ENCODE measurements at places on chromosomes 7 and 10.
A peak's percentile ranks its signal among the peaks of the same experiment; 100 is the strongest.

- no peak for DNase-seq
These were observed 27.1 kb downstream of the PCGF5 start for GRCh38 chr10:91247360-91248111.

DNA sequence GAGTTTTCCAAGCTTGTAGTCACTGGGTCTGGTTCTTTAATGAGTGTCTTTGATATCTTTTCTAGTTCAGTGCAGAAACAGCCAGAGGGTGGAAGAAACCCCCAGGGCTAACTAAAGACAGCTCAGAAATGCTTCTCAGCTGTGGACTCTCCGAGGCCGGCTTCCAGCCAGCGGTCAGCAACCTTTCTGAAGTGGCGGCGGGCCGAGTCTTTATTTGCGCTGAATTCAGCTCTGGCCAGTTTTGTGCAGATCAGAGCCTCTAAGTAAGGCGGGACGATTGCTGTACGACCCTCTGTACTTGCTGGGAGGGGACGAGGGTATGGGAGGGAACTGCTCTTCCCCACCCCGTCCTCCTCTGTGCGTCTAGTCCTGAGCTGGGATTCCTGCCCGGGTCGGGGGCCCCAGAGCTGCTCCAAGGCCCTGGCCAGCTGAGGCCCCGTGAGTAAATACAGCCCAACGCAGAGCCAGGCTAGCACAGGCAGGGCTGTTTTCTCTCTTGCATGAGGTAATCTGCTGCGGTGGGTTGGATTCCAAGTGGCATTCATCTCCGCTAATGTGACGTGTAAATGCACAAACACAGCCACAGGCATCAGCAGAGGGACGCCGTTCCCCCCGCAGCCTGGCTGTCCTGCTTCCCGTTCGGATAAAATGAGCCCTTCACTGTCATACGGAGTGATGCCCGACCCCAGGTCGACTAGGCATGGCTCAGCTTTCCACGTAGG, 159.8 kb downstream of the PIP4K2A start:
- DNase-seq = no peak

DNA sequence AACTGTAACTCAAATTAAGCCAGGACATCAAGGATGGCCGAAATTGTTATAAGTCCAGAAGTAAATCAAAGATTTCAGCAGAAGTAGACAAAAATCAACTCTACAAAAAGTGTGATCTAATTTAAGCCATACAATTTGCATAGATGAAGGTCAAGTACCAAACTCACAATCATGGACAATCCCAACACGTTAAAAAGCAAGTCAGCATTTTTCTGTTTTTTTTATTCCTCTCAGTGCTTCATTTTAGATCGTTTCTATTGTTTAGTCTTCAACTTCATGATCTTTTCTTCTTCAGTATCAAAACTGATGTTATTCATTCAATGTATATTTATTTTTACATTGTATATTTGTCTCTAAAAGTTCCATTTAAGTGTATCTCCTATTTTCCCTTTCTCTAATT, 674.3 kb upstream of the PHF14 start:
- DNase-seq = no peak

GRCh38 chr7:77687100-77687746, 9.0 kb upstream of the RSBN1L start:
- no peak for DNase-seq

DNA sequence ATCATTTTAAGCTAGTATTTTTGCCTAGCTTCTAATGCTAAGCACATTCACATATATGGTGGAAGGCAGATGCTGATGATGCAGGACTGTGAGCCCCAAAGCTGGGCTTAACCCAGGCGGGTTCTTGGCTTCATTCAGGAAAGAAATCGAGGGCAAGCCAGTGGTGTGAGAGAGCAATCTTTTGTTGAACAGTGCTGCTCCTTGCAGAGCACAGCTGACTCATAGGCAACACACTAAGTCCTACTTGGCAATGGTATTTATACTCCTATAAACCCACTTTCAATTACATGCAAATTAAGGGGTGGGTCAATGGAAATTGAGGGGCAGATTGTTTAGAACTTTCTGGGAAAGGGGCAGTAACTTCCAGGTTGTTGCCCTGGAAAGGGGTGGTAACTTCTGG, 42.0 kb upstream of the CELF2 start:
- DNase-seq = no peak

DNA sequence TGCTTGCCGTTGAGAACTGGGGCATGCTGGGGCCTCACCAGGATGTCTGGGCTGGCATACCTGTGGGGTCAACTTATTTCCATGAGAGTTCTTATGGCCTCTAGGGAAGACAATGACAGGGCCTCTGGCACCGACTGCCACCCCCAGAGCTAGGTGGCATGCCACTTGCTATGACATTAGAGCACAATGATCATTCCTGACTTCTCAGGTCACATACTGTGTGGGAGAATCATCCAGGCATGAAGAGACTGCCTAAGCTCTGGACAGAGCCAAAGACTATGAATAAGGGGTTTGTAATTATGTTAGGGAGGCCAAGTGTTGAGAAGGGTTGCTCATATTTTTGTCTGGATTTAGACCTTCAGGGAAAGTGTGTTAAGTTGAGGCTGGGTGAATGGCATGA, 97.5 kb downstream of the PTPN20 start:
- DNase-seq = no peak

DNA sequence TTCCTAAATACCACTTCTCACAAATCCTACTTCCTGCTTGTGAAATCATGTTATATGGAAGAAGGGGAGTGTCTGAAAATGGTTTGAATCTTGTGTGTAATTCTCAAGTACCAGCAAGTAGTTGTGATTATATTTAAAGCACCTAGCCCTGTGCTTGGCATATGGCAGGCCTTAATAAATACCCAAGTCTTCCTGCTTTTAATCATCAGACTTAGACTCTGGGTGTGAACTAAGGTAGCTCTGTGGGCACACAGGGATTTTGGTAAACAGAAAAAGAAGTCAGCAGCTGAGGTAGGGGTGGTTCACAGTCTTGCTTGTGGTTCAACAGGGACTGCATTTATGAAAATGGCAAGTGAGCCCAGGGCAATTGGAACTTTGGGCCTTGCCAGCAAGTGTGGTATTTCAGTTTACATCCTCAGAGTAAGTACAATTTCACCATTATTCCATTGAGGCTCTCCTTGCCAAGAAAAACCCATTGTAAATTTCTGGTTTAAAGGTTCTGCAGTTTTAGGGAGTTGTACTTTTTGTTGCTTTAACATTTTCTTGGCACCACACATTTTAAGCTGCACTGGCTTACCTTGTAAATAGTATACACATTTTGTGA, 215.5 kb downstream of the AUTS2 start:
- DNase-seq = no peak

- DNase-seq = no peak
These were observed 1.2 kb upstream of the WNT2 start for GRCh38 chr7:117323851-117324711.

- DNase-seq = peak; percentile 70
These were observed 7.5 kb downstream of the SAR1A start for GRCh38 chr10:70162892-70163201.

- no peak for DNase-seq
These were observed 11.8 kb upstream of the COBL start for GRCh38 chr7:51328351-51328801.

GRCh38 chr7:12769444-12769843, 82.0 kb downstream of the ARL4A start:
- DNase-seq = no peak

GRCh38 chr10:128007971-128008370, 101.1 kb downstream of the PTPRE start:
- no peak for DNase-seq

GRCh38 chr7:30941582-30942323, 22.0 kb upstream of the GHRHR start:
- no peak for DNase-seq

DNA sequence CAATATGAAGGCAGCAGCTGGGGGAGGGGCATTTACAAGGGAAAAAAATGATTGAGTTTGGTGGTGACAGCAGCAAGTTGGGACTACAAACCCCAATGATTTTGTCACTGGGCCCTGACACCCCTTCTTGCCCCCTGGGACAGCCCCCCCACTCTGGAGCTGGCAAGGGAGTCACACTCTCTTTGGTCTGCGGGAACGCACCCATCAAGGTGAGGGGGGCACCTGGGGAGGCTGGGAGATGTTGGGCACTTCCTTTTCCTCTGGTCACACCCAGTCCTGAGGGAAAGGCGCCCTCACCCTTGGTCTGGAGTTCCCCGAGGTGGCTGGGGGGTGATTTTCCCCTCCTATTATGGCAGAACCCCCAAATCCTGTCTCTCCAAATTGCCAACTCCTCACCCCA, 24.4 kb downstream of the EPHB4 start:
- DNase-seq = no peak

DNA sequence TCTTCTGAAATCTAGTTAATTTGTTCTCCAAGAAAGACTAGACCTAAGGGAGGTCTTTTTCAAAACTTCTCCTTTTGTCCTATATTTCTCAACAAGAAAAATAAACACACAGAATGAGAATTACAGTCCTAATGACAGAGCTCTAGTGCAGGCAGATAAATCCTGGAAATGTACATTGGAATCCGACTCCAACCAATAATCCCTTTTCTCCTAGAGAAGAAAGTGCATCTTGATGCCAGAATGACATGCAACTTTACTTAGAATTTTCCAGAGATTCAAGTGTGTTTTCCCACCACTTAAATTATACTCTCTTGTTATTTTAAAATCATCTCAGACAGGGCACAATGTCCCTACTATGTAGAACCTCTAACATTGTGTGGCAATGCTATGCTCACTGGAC, 68.2 kb downstream of the MET start:
- no peak for DNase-seq

DNA sequence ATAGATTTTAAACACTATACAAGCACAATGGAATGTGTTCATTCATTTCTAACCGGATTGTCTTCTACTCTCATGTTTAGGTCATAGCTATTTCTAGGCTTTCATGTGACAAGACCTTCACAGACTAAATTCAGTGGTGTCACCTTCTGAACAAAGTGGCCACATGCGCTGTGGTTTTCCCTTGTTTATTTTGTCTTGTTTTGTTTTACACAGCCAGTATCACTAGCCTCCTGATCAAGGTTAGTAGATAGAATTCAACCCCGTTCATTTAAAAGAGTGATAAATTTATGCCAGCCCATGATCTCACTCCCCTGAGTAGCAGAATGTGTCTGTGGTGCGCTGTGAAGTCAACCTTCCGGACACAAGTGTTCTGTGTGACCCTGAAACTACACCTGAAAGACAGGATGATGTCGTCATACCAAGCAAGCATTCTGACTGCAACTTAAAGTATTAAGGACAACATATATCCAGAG, 209.1 kb downstream of the CREB5 start:
- DNase-seq = no peak

- no peak for DNase-seq
These were observed 51.2 kb downstream of the RAPGEF5 start for GRCh38 chr7:22305706-22306105.

DNA sequence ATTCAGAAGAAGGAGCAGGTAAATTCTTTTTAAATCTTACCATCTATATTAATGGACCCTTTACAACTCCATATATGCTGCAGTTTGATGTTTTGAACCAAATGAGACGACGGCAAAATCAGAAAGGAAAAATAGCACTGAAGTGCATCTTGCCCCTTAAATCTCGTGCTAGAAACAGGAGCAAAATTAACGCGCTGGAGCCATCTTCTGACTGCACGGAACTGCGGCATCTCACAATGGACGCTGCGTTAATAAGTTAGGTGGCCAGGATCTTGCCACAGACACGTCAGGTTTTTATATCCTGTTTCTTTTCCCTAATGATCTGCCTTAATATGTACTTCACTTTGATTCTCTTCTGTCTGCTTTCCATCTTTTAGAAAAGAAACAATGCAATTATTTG, 354.5 kb downstream of the TFEC start:
- no peak for DNase-seq

- DNase-seq = no peak
These were observed 47.8 kb downstream of the FAM20C start for GRCh38 chr7:240146-240676.

DNA sequence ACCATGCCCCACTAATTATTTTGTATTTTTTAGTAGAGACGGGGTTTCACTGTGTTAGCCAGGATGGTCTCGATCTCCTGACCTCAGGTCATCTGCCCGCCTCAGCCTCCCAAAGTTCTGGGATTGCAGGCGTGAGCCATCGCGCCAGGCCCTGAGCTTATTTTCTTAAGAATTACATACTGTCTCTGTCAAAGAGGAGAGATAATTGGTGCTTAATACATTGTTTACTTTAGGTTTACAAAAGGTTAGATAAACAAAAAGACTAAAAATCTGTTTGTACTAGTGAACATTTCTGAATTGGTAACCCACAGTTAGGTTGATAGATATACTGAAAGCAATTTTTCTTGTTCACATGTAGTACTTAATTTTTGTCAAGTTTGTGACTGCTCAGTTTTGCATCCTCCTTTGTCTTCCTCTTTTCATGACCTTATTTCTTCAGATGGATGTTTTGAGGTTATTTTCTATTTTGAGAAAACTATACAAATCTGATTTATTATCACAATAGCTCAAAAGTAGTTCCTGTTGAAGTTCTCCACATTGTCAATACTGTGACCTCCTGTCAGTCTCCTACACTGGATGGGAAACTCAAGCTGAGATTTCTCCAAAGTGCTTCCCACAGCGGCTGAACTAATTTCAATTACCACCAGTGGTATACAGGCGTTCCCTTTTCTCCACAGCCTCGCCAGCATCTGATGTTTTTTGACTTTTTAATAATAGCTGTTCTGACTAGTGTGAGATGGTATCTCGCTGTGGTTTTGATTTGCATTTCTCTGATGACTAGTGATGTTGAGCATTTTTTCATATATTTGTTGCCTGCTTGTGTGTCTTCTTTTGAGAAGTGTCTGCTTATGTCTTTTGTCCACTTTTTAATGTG, 22.5 kb downstream of the HHEX start:
- no peak for DNase-seq

- DNase-seq = no peak
These were observed 89.0 kb downstream of the CH25H start for GRCh38 chr10:89118091-89118490.

GRCh38 chr7:27515933-27516332, 146.8 kb downstream of the HIBADH start:
- no peak for DNase-seq

GRCh38 chr10:129695671-129696070, 228.6 kb downstream of the MGMT start:
- no peak for DNase-seq

DNA sequence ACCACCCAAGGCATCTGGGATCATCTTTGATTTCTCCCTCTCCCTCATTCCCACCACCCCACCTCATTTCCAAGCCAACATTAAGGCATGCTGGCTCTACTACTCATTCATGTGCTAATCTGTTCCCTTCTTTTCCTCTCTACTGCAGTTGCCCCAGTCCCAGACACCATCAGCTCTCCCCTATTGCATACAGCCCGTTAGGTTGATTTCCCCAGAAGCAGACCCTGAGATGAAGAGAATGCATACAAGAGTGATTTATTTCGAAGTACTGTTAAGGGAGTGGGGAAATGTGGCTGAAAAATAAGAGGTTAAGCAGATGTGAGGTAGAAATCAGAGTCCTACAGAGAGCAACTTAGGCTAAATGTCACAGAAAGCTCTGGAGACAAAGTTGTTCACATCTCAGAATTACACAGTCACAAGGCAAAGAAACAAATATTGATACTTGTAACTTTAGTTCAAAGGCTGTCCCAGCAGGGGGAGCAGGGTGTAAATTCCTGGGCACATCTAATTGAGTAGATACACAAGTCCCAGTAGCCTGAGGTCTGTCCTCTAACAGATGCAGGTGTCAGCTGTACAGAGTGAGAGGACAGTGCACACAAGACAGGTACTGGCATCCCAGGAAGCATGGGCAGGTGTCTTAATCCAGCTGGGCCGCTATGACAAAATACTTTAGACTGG, 20.9 kb downstream of the AKR1D1 start:
- DNase-seq = no peak

Data from activated naive CD4-positive, alpha-beta T cell treated with Interleukin-2 at 50 U/mL for 16 hours (primary cell).